Jurkat, Clone E6-1 (cell line): ENCODE measurements at places on chromosomes 4 and X.

- DNase-seq: no peak
Measured at GRCh38 chrX:124228849-124229248, 103.6 kb upstream of the TEX13D start.

DNA sequence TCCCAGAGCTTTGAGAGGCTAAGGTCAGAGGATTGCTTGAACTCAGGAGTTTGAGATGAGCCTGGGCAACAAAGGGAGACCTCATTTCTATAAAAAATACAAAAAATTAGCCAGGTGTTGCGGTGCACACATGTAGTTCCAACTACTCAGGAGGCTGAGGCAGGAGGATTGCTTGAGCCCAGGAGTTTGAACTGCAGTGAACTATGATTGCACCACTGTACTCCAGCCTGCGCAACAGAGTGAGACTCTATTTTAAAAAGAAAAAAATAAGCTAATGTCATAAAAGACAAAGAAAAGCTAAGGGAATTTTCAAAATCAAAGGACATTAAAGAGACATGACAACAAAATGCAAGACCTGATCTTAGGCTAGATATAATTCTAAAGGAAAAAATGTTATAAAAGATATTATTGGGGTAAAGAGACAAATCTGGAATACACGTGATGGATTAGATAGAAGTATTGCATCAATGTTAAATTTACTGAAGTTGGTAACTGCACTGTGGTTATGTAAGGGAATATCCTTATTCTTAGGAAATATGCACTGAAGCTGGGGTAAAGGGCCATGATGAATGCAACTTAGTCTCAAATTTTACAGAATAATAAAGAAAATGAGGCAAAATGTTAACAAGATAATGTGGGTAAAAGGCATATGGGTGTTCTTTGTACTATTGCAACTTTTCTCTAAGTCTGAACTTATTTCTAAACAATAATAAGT is 75.2 kb downstream of the SPRY1 start:
- no peak for DNase-seq

DNA sequence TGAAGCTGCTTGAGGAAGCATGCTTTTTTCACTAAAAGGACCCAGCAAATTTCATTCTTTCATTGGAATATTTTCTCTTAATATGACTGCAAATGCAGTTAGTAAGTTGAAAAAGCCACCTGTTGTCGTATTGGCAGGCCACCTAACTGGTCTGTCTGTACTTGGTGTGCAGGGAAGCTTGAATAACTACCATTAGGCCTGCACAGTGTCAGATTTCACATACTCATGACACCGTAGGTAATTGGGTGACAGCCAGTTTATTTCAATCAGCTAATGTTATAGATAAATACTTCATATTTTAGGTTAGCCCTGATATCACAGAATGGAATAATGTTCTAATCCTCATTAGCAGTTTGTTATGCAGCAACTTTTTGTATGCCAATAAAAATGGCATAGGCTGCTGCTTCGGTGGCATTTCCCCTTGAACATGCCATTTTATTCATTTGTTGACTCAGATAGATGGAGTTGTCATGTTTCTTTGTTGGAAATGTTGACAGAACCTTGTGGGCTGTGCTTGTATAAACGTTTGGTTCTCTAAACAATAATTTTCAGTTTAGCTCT is 173.7 kb downstream of the RPA4 start:
- DNase-seq: no peak

GRCh38 chr4:54274795-54275665 is 45.9 kb downstream of the PDGFRA start:
- DNase-seq: no peak

DNA sequence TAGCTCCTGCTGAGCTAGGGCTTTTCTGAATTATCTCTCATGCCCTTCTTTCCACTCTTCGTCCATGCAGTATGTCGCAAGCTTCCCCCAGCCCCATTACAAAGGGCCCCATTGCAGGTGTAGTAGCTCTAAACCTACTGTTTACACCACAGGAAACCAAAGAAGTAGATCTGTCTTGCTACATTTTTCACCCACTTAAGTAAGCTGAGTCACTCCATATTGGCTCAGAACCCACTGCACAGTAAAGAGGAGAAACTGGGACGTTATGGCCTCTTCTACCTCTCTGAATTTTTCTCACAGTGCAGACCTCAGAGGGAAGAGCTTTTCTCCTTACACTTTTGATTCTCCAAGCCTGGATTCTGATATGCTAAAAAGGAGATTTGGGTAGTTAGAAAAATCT is 200.2 kb downstream of the SMARCA1 start:
- peak; percentile 22 for DNase-seq

DNA sequence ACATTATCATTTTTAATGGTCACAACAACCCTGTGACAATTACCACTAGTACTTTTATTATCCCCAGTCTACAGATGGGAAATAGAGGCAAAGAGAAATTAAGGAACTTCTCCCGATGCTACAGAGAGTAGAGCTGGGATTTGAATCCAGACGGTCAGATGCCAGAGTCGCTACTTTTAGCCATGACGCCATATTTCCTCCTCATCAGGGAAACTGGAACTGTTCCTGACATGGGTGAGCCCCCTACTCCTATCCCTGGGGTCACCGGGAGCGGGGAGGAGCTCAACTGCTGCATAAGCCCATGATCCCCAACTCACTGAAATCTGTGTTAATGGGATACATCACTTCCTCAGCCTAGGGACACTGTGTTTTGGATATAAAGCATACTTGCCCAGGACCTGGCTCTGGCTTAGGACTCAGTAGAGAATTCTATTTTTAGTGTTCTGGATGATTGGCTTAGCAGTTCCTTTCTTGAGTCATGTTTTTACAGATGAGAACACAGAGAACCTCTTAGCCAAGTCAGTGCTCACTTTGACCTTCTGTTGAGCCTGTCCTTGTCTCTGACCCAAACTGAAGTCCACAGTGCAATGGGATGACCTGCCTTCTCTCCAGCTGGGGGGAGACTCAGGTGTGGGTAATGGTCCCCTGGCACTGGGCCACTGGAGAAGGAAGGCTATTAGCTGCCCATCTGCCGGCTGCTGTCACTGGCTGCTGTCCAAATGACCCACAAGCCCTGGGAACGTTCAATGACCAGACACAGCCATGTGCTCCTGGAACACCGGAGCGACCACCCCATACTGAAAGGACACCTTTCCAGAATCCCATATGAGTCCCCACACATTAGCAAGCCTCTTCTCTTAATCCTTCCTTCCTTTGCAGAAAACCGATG is 90.8 kb upstream of the SHISA3 start:
- DNase-seq: no peak

GRCh38 chr4:91997045-91997444 is 306.7 kb upstream of the GRID2 start:
- DNase-seq: no peak

DNA sequence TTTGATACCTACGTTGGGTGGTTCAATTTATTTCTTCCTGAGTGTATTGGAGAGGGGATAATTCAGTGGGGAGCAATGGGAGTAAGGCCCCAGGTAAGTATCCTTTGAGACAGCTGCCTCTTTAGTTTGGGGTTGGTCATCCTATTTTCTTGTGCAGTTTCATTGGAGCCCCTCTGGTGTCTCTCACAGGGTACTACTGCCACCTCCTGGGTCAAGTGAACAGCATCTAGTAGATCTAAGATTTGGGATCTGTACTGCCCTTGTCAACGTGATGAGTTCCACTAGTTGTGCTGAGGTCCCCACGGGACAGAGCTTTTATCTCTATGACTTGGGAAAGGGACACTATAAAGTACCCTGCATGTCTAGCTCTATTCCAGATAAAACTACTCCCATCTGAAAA is 80.6 kb downstream of the PBDC1 start:
- peak; percentile 5 for DNase-seq

DNA sequence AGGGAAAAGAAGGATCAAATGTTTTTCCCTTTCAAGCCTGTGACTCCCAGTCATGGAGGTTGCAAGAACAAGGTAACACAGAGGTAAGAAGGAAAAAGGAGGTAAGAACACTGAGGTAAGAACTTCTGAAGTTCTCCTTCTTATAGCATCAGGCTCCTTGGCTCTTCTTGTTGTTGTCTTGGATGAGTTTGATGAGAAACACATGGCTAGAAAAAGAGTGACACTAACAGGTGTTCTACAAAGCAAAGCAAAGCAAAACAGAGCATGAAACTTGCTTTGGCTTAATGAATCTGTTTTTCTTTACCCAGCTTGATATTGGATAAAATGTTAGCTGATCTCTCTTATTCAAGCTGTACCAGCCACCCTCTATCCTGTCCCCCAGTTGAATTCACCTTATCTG is 231.2 kb upstream of the F9 start:
- DNase-seq: no peak

DNA sequence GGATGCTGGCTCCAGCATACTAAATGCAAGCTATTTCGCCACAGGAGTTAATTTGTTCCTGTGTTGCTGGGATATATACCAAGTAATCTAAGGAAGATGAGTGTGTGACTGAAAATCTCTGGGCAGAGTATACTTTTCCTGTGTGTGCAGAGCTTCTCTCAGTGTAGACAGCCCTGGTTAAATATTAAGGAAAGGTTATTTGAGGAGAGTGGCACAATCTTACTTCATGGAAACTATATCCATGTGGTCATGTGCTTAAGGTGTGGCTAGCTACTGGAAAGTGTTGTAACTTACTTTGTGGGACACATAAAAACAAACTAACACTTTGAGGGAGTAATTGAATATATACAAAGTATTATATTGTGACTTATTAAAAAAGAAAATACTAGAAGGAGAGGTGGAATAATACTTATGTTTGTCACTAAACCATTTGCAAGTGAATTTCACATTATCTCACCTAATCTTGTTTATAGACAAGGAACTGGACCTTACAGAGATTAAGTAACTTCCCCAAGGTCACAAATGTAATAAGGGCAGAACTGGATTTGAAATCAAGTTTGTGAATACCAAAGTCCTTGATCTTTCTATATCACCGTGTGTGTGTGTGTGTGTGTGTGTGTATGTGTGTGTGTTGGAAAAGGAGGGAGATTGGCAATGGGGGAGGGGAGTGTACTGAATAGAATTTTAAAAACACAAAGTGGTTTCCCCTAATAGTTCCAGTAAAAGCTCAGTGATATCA is 408.2 kb upstream of the NR3C2 start:
- DNase-seq: no peak

DNA sequence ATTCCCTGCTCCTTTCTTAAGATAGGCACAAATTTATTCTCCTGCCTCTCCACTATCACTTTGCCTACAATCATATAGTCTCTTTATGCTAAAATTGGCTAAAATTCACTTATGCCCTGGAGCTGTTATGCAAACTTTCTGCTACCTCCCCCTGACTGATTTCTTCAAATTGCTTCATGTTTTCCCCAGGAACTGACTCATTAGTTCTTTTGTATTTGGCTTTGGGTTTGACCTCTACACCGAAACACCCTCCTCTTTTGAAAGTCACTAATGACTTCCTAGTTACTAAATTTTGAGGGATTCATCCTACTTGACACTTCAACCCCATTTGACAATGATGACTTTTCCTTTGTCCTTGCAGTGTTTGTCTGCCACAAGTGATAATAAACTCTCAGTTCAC is 222.6 kb downstream of the NDST4 start:
- no peak for DNase-seq

- DNase-seq: peak; percentile 45
Measured at GRCh38 chrX:134338527-134338926, 101.5 kb downstream of the CCDC160 start.

GRCh38 chr4:22719218-22719617 is 26.5 kb downstream of the GBA3 start:
- no peak for DNase-seq

DNA sequence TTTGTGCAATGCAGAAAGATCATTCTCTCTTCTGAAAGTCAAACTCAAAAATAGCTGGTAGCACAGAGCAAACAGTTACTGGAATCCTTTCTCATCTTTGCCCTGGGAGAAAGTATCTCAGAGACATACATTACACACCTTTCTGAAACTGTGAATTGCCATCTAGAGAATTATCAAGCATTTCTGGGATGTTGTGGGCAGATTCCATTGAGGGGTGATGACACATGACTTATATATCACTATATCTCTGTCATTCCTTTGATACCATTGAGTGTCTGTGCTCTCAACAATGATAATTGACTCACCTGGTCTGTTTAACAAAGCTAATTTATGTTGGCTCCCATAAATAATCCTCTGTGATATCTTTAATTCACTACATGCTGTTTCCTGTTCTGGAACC is 13.0 kb downstream of the SLIT2 start:
- no peak for DNase-seq

DNA sequence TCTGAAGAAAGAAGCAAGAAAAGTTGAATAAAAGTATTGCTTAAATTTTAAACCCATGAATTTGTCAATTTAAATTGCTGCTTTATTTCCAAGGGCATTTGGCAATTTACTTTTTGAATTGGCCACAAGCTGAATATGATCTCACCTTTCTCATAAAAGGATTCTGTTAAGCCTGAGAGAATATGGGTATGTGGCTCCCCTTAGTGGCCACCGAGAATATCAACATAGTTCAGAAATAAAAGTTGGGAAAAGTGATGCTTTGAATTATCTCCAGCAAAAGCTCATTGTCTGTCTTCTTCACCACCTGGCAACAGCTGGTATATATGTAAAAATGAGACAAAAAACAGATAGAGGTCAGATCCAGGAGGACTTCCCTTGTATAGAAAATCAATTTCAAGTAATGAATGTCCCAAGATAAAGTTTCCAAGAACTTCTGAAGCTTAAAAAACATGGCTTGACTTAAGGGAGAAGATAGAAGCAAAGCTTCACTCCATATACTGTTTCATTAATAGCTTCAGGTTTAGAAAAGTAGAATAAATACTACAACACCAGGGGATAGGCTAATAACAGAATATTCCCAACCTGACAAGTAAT is 290.7 kb upstream of the FAM241A start:
- peak; percentile 46 for DNase-seq

DNA sequence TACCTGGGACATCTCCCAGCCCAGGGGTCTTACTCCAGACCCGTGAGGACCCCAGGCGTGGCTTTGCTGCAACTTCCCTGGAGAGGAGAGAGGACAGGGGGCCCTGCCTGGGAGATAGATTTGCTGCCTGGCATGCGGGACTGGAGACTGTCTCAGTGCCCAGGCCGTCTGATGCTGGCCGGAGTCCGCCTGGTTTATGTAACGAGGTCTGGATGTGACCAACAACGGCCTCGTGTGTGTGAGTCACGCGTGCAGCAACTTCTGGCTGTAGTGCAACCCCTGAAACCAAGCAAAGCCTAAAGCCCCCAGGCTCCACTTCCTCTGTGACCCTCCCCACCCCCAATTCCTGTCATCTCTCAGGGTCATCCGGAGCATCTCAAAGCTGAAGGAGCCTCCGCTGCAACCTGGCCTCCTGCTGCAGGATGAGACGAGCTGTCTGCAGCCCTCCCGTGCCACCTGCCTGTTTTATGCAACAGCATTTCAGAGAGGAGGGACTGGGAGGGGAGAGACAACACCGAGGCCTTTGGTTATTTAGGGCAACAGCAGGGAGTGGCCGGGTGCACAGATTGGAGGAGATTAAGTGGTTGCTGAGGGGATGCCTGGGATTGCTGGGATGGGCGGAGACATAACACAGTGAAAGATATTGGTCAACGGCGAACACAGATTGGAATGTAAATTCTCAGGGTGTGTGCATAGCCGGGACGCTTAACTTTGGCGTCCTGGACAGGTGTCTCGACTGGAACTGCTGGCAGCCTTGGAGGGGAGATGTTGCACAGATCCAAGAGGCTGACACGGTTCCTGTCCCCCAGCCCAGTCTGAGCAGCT is 16.0 kb downstream of the XG start:
- no peak for DNase-seq

- no peak for DNase-seq
Measured at GRCh38 chrX:41236629-41237028, 97.3 kb upstream of the DDX3X start.
